ENCODE measurements at places on chromosomes 2 and 18.
A peak's percentile ranks its signal among the peaks of the same experiment; 100 is the strongest.

- no peak for DNase-seq
These were observed 42.4 kb downstream of the SP3 start for GRCh38 chr2:173922760-173923159.

DNA sequence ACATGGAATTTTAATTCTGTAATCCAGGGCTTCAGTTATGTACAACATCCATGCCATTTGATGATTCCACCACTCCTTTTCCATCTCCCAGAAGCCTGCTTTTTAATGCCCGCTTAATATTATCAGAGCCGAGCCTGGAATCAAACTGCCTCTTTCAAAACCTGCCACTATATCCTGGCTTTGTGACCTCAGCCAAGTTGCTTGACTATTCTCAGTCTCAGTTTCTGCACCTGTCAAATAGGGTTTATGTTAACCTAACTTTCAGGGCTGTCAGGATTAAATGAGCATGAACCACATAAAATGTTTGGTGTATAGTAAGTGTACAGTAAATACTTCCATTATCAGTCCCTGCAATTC, 108.7 kb downstream of the XRCC5 start:
- no peak for DNase-seq

DNA sequence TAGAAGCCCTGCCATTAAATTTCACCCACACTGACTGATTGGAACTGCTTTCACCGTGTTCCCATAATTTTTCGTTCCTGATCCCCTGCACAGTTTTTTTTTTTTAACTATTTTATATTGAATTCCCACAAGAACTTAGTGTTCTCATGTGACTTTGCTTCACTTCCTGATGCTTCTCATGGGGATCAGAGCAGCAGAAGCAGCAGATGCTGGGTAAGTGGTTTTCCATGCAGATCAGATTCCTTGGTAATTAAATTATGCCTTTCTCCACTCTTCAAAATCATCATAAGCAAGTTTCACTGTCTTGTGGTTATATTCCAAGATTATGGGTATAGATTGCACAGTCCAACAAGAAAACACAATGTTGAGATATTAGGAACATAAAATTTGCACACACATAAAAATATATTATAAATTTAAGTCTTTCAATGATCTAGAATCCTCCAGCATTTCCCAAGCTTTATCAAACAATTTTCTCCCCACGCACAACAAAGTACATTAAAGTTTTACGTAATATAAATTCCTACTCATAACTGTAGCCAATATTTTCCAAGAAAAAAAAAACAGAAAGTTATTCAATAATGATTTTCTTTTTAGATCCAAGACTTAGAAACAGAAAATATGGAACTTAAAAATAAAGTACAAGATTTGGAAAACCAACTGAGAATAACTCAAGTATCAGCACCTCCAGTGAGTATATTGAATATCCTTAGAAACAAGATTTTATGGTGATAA, 277.9 kb downstream of the GULP1 start:
- no peak for DNase-seq

DNA sequence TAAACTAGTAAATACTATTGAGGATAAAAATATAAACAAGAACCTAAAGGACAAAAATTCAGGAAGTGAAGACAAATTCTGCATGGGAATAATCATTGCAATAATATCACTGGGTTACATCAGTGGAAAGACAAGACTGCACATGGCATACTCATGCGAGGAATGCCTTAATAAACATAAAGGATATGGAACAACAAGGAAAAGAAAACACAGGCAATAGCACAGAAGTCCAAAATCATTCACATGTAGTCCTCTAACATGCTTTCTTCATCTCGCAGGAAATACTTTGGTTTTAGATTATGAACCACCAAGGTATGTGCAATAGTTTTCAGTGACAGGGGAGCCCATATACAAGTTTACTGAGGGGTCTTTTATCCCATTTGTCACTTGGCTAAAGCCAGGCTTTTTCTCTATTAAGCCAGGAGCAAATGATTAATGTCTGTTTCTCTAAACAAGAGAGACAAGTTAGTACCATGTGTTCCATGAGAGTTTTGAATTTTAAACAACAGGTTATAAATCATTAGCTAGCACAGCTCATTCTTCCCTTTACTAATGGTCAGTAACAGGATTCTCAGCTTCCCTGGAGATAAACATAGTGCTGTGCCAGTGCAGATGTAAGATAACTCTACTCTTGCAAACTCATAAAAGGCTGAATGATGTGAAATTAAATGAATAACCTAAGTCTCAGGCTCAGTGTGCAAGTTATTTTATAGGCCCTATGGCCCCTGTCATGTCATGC, 353.6 kb upstream of the FSIP2 start:
- DNase-seq, result no peak

DNA sequence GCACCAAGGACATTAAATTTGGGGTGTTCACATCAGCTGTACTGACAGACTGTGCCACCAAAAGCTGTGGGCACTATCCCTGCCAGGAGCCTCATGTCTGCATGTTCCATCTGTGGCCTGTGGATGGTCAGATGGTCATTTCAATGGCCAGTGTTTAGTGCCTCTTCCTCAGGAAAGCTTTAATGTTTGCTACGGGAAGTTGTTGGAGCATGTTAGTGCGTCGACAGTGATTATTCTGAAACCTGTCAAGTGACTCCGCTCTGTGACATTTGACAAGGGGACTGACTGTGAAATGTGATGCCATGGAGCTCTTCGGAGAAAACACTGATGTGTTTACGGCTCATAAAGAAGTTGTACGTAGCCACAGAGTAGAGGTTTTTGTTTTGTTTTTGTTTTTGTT, 18.7 kb upstream of the RGPD4 start:
- no peak for DNase-seq

DNA sequence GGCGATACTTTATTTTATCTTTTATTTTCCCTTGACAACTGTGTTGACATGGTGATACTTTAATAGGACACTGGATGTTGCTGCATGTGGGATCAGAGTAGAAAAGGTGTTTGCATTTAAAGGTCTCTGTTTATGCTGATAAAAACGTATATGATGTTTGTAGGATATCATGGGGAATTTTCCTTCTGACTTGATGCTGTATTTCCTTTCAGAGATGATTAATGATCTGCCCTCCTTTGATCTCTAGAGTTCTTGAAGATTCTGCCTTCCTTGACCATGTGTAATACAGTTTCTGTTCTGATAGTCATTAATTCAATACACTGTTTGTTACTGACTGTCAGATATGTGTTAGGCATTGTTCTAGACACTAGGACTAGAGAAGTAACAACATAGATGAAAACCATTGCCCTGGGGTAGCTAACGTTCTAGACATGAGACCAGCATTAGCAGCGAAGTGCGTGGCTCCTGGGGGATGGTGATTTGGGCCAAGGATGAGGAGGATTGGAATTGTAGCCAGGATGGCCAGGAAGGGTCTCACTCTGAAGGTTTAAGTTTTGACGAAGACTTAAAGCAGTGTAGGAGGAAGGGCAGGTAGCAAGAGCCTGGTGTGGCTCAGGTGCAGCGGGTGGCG, 2.8 kb downstream of the ATG4B start:
- no peak for DNase-seq

DNA sequence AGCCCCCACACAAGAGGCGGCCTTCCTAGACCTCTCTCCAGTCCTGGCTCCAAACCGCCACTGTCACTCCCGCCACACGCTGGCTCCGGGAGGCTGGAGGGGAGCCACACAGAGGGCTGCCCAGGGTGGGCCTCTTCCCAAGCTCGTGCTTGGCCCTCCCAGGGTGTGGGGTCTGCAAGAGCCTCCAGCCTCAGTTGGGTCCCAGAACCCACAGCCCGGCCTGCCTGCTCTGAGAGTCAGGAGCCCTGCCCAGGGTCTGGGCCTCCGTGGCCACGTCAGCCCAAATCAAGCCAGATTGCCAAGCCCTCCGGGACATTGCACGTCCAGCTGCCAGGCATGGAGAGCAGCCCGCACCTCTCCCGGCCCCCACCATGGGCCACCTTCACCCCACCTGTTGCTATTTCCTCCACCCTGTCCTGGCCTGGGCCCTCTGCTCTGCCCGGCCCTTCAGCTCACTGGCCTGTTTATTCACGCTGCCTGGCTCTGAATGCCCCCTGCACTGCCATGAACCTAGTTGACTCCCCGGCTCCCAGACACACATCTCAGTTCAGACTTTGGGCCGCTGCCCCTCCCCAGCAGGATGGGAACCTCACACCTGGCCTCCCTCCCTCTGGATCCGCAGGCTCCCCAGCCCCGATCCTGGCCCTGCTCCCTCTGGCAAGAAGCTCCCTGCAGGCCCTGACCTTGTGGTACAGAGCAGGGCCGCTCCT, 61.0 kb downstream of the BIN1 start:
- DNase-seq, result no peak

DNA sequence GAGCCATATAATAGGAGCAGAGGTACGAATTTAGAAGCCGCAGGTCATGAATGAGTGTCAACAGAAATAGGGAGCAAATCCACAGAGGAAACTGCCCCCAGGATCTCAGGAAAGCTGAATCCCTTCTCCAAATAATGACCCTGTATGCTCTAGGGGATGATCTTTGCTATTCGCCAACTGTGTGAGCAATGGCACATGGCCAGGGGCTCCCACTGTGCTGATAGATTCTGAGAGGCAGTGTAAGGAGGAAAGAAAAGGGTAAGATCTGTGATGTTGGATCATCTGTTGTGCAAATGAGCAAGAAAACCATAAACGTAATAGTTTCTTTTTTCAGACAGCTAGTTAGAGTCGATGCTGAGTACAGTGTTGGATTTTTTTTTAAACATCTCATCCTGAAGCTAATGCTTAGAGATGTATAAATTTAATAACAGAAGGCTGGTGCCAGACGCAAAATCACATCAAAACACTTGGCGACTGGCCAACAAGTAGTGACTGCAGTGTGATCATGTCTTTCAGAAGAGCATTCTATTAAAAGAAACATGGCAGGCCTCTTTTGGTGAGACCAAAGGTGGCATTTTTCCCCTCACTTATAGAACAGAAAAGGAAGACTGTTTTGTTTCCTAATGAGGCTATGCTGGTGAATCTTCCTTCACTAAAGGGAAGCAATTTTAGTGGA, 77.4 kb downstream of the ABCA12 start:
- no peak for DNase-seq

DNA sequence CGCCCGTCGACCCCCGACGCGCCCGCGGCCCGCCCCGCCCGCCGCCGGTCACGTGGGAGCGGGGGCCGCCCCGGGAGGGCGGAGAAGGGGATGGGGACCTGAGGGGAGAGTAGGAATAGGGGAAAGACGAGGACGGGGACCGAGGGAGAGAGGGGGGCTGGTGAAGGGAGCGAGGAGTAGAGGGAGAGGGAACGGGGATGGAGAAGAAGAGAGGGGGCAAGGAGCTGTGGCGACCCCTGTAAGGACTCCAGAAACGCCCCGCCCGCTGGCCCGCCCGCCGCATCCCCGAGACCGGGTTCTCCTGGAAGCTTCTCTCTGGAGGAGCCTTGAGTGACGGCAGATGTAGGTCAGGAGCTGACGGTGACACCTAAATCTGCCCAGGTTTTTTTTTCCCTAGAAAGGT, 615 bp downstream of the ADNP2 start:
- DNase-seq, result no peak

GRCh38 chr2:231294571-231295362, 96.3 kb downstream of the ARMC9 start:
- peak; percentile 50 for DNase-seq

GRCh38 chr2:142880279-142880678, 2.8 kb downstream of the KYNU start:
- no peak for DNase-seq

DNA sequence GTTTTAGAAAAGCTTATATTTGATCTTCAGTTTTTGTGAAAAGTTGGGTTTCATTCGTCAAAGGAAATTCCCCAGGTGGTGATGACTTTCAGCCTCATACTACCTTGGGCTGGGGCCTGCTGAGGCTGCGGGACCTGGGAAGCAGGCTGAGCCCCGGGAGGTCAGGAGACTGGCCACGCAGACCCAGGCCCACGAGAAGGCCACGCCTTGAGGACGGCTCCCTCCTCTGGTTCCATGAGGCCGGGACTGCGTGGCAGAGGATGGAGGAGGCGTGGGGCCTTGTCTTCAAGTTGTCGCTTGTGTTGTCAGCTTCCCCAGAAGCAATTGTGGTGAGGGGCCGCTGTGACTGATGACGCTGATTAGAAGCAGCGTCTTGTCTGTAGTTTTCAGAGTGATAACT, 11.8 kb downstream of the CNDP2 start:
- no peak for DNase-seq

DNA sequence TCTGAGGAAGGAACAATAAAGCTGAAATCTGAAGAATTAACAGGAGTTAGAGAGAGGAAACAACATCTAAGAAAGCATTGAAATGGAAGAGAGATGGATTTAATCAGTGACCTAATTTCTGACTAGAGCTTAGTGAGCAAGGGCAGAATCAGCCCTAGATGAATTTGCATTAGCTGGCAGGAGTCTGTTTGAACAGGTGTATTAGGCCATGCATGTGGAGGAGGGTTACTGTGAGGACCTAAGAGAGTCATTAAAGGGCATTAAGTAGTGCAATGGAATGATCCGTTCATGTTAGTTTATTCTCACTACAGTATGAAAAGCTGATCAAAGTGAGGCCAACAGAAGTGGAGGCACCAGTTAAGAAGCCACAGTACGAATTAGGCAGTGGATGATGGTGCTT, 285.3 kb downstream of the GRB14 start:
- no peak for DNase-seq

- no peak for DNase-seq
These were observed 634.2 kb upstream of the TMEFF2 start for GRCh38 chr2:192828947-192829346.

DNA sequence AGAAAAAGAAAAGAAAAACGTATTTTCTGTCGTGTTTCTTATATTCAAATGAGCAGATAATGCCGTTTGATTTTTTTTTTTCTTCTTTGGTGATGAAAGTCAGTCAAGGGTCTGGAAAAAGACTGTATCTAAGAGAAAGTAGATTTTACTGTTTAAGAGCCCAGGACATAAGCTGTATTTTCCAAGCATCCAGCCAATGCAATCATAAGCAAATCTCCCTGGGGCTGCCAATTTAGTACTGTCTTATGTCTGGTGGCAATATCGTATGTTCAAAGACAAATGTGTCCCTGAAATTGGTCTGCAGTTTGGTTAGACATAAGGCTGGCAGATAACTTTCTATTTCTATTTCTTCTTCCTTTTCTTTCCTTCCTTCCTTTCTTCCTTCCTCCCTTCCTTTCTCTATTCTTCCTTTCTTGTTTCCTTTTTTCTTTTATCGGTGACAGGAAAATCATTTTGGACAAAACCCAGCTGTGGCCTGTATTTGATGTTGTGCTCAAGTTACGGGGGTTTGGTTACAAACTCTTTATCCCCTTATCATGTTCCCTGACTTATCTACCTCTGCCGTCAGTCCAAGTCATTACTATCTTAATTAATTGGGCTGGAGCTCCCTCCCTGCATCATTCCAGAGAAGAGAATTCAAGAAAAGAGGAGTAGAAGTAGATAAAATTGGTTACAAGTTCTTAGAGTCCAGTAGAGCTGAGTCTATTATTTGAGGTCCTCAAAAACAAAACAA, 683.4 kb upstream of the FSHR start:
- no peak for DNase-seq
